Kidney epithelial cell (primary cell): ENCODE measurements at places on chromosomes 5 and 9. TPM values are rescaled to one million over a fixed set of nuclear protein-coding genes. Genes with fewer than 3 reads are reported as not detected.

GRCh38 chr5:116738239-116738614 lies 163.6 kb upstream of the SEMA6A start:
- DNase-seq, result peak; percentile 4

DNA sequence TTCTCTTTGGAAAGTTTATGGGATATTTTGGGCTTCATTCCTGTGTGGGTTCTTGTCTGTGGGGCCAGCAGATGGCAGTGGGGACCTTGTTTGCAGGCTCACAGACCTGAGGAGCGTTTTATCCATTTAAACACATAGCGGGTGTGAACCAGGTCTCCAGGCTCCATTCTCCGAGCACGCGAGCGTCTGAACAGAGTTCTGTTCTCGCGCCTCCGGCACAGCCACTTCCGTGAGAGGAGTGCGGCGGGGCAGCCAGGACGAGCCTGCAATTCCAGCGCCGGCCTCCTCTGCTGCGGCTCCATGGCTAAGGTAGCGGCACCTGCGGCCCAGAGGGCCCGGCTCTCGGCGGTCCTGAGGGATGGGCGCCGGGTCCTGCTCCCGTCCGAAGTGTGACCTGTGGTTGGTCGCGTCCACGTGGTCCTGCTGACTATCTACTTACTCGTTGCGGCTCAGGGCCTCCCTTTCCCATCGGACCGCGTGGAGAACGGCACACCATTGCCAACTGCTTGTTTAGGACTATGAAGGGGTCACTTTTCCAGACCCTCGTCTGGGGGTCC lies 7.3 kb downstream of the NRARP start:
- DNase-seq, result no peak

DNA sequence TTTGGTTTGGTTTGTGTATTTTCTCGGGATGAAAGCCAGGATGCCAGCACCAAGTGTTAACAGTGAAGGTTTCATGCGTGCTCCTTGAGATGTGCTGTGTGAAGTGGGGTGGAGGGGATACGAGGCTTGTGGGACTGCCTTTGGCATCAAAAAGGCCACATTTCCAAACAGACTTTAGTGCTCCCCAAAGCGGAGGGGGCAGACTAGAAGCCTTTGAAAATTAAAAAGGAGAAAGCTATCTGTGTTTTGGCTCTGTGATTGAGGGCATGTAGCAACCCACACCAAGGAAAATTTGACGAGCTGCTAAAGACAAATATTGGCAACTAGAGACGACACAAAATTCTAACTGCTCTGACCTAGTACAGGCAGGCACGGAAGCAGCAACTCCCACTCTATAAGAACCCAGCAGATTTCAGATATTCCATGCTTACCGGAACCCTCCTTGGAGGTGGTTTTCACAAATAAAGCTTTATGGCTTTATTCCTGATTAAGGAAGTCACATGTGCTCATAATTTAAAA lies 154.5 kb downstream of the ARSB start:
- DNase-seq, result no peak

DNA sequence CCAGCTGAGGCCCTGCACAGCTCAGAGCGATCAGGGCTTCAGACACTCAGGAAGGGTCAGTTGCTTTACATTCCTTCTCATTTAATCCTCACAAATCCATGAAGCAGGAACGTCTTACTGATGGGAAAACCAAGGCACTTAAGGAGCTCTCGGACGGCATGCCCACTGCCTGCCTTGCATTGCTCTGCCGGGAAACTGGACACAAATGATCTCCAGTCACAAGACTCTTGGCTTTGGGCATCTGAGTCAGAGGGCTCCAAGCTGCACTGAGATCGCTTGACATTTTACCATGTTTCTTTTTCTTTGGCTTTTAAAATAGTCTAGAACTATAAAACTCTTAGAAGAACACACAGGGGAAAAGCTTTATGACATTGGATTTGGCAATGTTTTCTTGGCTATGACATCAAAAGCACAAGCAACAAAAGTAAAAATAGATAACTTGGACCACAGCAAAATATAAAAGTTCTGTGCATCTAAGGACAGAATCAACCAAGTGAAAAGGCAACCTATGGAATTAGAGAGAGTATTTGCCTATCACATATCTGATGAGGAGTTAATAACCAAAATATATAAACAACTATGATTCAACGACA lies 43.6 kb upstream of the HRH2 start:
- no peak for DNase-seq

DNA sequence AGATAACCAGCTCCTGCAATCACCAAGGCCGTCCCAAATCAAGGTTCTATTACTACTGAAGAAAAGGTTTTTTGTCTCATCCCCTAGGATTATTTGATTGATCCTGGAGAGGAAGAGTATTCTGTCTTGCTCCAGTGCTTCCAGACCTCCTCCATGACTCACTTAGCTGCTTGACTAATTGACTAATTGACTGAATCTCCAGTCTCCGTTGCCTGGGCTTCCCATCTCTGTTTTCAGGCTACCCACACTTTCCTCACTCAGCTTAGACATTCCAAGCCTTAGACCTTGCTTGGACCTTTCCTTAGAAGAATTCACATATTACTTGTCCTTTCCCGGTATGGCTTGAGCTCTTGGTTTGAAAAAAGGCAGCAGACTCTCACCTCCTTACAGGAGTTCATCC lies 60.6 kb downstream of the FRMD3 start:
- peak; percentile 53 for DNase-seq

GRCh38 chr5:121962347-121962670 lies 534 bp downstream of the SRFBP1 start:
- DNase-seq, result no peak

DNA sequence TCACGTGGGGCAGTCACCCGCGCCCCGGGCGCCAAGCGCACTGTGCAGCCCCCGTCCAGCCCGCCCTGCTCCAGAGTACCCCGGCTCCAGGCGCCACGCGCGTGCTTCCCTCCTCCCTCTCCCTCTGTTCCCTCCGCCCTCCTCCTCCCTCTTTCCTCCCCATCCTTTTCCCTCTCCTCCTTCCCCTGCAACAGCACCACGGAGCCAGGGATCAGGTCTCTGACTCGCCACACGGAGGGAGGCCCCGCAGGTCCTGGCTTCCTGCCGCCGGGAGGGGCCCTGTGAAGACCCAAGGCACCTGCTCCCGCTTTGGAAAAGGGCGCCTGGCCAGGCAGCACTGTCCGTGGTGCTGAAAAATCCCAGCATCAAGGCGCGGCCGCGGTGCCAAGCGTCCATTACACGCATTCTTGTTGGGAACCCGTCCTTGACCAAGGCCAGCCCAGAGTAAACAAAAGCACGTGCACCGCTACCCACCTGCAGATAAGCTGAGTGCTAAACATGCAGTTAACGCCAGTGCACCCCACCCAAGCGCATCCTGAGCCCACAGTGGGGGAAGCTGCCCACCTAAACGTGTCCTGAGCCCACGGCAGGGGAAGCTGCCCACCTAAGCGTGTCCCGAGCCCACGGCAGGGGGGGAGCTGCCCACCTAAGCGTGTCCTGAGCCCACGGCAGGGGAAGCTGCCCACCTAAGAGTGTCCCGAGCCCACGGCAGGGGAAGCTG lies 21.7 kb downstream of the SLC6A18 start:
- no peak for DNase-seq

DNA sequence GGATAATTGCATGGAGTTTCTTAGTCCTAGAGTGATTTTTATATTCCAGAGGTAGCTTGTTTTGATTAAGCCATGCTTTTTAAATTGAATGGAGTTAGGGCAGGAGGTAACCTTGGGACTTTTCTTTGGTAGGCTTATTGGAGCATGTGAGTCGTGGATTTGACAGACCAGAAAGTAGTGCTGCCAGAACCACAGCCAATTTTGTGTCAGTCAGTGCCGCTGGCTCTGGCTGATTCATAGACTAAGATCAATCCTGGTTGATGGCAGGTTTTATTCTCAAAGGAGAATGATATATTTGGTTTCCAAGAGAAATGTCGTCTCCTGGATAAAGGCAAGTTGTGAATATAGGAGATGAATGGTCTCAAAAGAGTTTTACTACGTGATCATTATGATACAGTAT lies 20.3 kb downstream of the RAI14 start:
- DNase-seq, result no peak

DNA sequence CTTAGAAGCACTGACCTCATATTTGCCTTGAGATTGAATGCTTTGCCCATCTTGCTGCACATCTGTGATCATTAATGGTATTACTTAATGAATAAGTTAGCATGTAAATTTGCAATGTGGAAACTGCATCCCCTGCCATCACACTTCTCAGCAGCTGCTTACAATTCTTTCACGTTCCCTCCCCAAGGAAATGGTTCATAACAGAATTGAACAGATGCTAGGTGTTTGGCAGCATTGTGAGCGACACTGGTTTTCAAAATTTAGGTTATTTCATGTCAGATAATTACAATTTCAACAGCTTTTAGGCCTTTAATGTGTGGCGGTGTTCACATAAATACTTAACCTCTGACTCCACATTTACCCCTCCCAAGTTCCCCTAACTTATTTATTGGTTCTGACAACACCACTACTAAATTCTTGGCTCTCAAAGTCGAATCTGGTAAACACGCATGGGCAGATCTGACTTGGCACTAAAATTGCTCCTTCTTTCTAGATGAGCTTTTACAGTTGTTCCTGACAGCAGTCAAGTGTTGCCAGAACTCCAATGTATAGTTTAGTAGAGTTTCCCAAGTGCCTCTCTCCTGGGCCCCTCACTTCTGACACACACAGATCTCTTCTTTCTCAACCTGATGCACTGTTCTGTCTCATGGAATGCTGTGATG lies 46.8 kb downstream of the SLC1A3 start:
- no peak for DNase-seq

- no peak for DNase-seq
These were observed 1763.7 kb downstream of the EFNA5 start for GRCh38 chr5:105907016-105907415.

GRCh38 chr9:135076876-135077430 lies 10.5 kb upstream of the OLFM1 start:
- DNase-seq, result no peak

GRCh38 chr5:124872615-124873014 lies 126.2 kb upstream of the ZNF608 start:
- no peak for DNase-seq

DNA sequence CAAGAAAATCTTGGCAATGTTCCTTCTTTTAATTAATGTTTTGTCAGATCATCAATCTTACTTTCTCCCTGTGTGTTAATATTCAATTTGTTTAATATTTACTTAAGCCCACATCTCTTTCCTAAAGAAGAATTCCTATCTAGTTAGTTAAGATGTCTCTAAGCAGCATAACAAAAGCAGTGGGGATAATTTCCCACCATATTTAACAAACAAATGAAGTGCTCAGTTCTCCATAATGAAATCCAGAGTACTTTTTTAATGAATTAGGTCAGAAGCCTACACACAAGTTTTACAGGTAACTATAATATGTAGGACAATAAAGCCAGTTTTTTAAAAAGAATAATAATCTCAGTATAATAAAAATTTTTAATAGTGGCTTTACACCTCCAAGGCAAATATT lies 1918.8 kb downstream of the EFNA5 start:
- DNase-seq, result no peak

DNA sequence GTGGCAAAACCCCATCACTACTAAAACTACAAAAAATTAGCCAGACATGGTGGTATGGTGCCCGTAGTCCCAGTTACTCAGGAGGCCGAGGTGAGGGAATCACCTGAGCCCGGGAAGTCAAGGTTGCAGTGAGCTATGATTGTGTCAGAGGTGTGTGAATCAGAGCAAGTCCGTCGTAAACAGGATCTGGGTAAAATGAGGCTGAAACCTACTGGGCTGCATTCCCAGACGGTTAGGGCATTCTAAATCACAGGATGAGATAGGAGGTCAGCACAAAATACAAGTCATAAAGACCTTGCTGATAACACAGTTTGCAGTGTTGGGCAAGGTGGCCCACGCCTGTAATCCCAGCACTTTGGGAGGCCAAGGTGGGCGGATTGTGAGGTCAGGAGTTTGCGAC lies 1.9 kb upstream of the CLTB start:
- DNase-seq, result no peak

GRCh38 chr5:177306674-177307543 lies 3.3 kb downstream of the PRELID1 start:
- no peak for DNase-seq

- no peak for DNase-seq
These were observed 160.6 kb downstream of the PLK2 start for GRCh38 chr5:58299256-58299655.

- DNase-seq, result no peak
These were observed 311.5 kb downstream of the COX7C start for GRCh38 chr5:86929123-86929766.

DNA sequence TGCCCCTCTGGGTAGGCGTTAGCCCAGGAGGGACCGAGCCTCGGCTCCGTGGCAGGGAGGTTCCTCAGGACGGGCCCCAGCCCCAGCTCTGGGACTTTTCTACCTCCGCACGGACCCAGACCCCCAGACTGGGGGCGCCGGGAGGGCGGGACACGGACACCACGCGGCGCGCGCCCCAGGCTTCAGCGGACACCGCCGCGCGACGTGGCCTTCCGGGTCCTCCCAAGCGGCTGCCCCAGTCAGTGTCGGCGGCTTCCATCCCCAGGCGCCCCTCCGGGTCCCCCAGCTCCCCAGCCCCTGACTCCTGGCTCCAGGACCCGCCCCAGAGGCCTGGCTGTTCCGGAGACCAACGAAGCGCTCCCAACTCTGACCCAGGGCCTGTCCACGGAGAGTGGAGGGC lies 3.1 kb downstream of the LCNL1 start:
- no peak for DNase-seq

- DNase-seq, result peak; percentile 7
These were observed 348.4 kb upstream of the FTMT start for GRCh38 chr5:121503111-121503840.

GRCh38 chr9:13750639-13751038 lies 471.1 kb upstream of the MPDZ start:
- no peak for DNase-seq

GRCh38 chr9:77543131-77543822 lies 104.8 kb downstream of the GNA14 start:
- DNase-seq, result no peak

DNA sequence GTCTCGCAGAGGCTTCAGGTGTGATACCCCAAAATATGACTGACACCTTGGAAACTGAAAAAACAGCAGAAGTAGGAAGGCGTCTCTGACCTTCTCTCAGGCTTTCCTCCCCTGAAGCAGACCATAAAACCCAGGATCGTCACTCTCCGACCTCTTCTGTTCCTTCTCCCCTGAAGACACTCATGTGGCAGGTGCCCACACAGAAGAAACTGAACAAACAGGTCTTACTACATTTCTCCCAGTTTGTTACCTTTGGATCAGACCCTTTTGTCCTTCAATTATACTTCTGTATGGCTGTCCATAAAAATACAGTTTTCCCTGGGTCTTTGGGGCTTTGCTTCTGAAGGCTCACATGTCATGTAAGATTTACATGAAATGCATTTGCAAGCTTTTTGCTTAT lies 10.3 kb upstream of the PRUNE2 start:
- DNase-seq, result no peak

- no peak for DNase-seq
These were observed 645.1 kb downstream of the CDH18 start for GRCh38 chr5:19342942-19343341.

GRCh38 chr5:31551878-31552277 lies 19.8 kb downstream of the C5orf22 start:
- DNase-seq, result no peak

GRCh38 chr9:91066856-91067255 lies 265.2 kb downstream of the SYK start:
- no peak for DNase-seq

Gene ERAP2
- total RNA-seq, result 19.1 and 19.2 TPM in 2 replicates

Gene DEPDC1B
- 10.6 TPM in 2 replicates for total RNA-seq

Gene LRRC19
- total RNA-seq, result under 0.01 TPM in 1 of 2 replicates, not detected in the other

Gene C9orf50
- total RNA-seq, result not detected in 2 replicates

Gene POLR1E
- 24.4 and 26.9 TPM in 2 replicates for total RNA-seq

Gene C5orf52
- total RNA-seq, result not detected in 2 replicates

Gene NUTM2F
- not detected in 2 replicates for total RNA-seq

Gene PCDHGA1
- total RNA-seq, result 0.67 and 0.68 TPM in 2 replicates

Gene LCN1
- total RNA-seq, result not detected in 2 replicates

Gene PTGDS
- total RNA-seq, result 2.0 and 3.8 TPM in 2 replicates
